Astrocyte (in vitro differentiated cells and primary cell): ENCODE measurements at places on chromosomes 2 and 18. TPM values are rescaled to one million over a fixed set of nuclear protein-coding genes. Genes with fewer than 3 reads are reported as not detected.

- peak; percentile 19 for DNase-seq
These were observed 1.4 kb upstream of the PLCL1 start for GRCh38 chr2:197803033-197803444.

- peak; percentile 56 for DNase-seq
These were observed 39.5 kb upstream of the FHL2 start for GRCh38 chr2:105438104-105438929.

GRCh38 chr18:39113790-39114189, 1548.2 kb upstream of the CELF4 start:
- DNase-seq: no peak

Gene UGT1A3
- not detected in 2 replicates for total RNA-seq

- DNase-seq: no peak
These were observed 67.4 kb upstream of the PNPT1 start for GRCh38 chr2:55761024-55761423.

- DNase-seq: peak; percentile 18
These were observed 212.6 kb upstream of the ACVR2A start for GRCh38 chr2:147632198-147632597.

DNA sequence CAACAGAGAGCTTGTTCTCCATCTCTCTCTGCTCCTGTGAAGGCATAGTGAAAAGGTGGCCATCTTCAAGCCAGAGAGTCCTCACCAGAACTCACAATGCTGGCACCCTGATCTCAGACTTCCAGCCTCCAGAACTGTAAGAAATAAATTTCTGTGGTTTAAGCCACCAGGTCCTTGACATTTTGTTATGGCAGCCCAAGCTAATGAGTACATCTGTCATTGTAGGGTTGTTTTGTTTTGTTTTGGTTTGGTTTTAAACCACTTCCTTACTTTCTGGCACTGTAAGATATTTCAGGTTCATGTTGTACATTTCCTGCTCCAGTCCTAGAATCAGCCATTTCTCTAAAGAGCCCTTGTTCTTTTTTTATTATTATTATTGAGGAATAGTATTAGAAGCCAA, 171.2 kb downstream of the CPS1 start:
- DNase-seq: no peak

GRCh38 chr2:169131587-169132512, 62.5 kb downstream of the DHRS9 start:
- DNase-seq: peak; percentile 25

Gene PLEKHH2
- total RNA-seq: 0.84 and 1.1 TPM in 2 replicates

DNA sequence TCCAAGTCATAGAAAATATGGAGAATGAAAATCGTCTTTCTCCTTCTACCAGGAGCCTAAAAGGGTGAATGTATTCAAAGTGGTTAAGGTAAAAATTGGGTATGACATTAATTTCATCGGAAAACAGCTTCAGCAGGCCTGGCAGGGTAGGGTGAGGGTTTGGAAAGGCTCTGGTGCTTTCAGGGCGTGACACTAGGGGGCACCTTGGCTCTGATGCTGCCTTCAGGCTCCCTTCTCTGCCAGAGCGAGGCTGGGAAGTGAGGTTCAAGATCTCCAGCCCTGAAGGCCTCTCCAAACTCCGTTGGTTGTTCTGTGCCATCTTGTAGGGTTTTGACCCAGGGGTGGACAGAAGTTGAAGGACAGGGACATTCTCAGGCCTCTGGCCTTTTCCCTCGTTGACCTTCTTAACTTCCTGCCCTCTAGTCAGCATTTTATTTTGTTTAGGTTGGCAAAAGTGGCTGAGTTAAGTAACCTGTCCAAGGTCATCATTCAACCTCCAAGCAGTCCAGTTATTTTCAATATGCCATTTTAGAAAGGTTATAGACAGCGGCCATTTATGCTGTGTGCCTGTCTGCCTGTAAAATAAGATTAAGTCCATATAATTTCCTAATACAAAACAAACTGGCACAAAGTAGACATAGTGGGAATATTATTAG, 40.3 kb downstream of the EML6 start:
- no peak for DNase-seq

- DNase-seq: peak; percentile 16
These were observed 241.8 kb upstream of the MGAT5 start for GRCh38 chr2:134011936-134012586.

Gene AFF3
- total RNA-seq: 14.7 and 24.1 TPM in 2 replicates

DNA sequence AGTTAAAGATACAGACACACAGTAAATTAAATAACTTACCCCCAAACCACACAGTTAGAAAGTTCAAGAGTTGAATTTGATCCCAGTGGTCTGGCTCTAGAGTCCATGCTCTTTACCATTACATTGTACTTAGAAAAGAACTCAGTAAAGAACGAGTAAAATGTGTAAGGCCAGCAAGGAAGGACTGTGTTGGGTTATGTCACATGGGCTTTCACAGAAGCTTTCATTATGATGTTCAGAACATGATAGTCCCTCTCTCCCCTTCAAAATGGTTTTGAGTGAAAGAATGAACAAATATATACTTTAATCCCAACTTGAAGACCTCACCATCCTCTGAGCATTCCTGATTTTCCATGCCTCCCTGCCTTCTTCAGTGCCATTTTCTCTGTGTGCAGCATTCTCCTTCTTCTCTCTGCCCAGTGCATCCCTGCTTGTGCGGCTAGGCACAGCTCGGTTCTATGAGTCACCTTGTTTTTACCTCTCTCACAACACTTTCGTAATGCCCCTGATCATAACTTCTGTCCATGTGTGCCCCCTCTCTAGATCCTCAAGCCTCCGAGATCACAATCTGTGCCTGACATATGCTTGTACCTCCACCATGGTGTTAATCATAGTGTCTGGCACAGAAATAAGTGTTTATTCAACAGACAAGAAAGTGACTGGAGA, 22.0 kb downstream of the RASGRP3 start:
- peak; percentile 44 for DNase-seq

DNA sequence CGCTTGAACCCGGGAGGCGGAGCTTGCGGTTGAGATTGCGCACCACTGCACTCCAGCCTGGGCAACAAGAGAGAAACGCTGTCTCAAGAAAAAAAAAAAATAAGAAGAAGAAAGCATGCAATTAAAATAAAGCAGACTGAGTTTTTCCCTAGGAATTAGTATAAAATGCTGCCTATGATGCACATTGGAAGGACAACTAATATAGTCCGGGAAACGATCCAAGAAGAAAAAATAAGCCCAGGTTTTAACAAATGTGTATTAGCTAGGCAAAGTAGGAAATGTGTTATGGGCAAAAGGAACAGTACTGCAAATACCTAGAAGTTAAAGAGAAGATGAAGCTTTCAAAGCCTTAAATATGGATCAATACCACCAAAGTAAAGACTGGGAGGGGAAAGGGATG, 64.0 kb downstream of the SPIRE1 start:
- DNase-seq: peak; percentile 36

GRCh38 chr2:165558832-165559231, 89.3 kb downstream of the CSRNP3 start:
- no peak for DNase-seq

Gene PLA2R1
- total RNA-seq: 7.1 and 10.5 TPM in 2 replicates

- DNase-seq: peak; percentile 85
These were observed at the start of gene FIGN for GRCh38 chr2:163735685-163736432. TSS of gene FIGN (minus strand) at chr2:163736008. CDS start at chr2:163734927, 1,081 bp downstream.

Gene SLC25A52
- total RNA-seq: not detected in 2 replicates

Gene RGPD5
- total RNA-seq: 34.7 and 41.1 TPM in 2 replicates

Gene FBXO36
- total RNA-seq: 1.9 and 2.8 TPM in 2 replicates

DNA sequence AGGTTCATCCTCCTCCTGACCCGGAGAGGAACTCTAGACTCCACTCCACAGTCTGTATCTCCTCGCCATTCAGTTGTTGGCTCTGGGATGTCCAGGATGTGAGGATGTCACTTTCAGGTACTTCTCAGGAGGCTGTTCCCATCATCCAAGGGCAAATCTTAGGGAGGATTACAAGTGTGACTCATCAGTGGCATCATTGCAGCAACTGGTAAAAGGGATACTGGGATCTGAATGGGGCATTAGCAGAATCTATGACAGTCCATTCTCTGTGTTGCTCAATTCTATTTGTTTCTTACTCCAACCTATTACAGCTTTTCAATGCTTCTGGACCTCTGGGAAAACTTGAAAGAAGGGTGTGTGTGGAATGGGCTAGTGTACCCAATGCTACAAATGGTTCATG, 81.5 kb upstream of the FN1 start:
- DNase-seq: no peak

GRCh38 chr2:39069136-39069515, 51.7 kb downstream of the SOS1 start:
- DNase-seq: peak; percentile 33

GRCh38 chr2:12688893-12689292, 27.8 kb upstream of the TRIB2 start:
- DNase-seq: no peak

Gene KLF11
- total RNA-seq: 9.6 and 9.8 TPM in 2 replicates

DNA sequence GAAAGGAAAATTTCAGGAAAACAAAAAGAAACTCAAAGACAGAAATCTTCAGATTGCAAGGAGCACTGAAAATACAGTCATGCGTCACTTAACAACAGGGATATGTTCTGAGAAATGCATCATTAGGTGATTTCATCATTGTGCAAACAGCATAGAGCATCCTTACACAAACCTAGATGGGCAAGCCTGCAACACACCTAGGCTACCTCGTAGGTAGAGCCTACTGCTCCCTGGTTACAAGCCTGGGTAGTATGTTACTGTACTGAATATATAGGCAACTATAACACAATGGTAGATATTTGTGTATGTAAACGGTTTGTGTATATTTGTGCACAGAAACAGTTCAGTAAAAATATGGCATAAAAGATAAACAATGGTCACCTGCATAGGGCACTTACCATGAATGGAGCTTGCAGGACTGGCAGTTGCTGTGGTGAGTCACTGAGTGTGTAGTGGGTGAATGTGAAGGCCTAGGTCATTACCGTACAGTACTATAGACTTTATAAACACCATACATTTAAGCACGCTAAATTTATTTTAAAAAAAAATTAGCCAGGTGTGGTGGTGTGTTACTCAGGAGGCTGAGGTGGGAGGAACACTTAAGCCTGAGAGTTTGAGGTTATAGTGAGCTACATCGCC, 33.4 kb downstream of the SFXN5 start:
- no peak for DNase-seq

DNA sequence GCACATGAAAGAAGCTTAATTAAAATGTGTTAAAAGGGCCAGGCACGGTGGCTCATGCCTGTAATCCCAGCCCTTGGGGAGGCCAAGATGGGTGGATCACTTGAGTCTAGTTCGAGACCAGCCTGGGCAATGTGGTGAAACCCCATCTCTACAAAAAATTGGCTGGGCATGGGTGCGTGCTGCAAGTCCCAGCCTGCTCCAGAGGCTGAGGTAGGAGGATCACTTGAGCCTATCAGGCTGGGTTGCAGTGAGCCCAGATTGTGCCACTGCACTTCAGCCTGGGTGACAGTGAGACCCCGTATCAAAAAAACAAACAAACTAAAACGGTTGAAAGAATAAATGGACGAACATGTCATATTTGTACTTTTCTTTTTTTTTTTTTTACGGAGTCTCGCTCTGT, 26.0 kb downstream of the REL start:
- DNase-seq: no peak

Gene UGT1A4
- total RNA-seq: not detected in 2 replicates

DNA sequence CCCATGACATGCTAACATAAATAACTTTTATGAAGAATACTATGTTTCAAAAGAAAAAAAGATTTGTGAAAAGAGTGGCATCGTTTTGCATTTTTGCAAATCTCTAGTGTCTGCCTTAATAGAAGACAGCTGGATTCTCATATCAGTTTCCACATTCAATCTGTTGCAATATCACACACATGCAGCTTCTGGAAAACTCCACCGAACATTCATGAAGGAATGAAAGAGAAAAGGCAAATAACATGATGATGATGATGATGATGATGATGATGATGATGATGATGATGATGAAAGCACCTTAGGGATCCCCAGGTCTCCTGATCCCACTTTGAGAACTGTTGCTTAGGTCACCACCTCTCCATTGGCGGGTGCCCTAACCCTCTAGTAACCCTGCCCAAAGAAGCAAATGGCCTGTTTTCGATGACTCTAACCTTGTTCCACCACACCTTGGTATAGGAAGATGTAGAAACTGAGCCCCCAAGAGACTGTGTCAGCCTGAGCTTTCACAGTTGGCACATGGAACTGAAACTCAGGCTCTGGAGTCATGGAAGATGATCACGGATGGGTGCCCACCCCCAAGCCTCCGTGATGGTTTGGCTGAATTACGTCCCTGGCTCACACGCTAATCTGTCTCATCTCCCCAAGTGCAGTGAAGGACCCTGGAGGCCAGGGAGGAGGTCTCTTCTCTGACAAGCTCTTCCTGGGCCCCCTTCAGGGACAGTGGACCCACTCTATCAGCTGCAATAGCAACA, 80.1 kb upstream of the SMAD7 start:
- no peak for DNase-seq

- DNase-seq: no peak
These were observed 314.3 kb upstream of the POU3F3 start for GRCh38 chr2:104539649-104540048.

DNA sequence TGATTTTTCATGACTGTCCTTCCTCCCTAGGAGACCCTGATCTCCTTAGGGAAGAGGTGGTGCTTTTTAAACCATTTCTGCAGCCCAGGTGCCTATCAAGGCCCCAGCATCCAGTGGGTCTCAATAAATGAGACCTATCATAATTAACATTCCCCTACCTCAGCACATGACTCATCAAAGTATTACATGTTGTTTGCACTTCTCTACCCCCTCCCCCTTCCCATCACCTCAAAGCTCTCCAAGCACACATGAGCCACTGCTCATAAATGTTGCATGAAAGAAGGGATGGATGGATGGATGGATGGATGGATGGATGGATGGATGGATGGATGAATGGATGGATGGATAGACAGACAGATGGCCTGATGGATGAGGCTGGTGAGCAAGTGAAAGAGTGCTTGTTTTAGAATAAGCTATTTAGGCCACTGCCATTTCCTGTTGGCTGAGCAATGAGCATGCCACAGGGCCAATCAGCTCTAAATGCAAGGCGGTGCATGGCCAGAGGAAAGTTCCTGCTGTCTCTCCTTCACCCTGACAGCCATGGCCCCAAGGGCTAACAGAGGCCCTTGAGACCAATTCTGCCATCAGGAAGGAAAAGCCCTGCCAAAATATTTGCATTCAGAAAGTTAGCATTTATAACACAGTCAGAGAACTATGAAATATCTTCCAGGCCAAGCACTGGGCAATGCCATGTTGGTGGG, 20.9 kb upstream of the STEAP3 start:
- DNase-seq: no peak

GRCh38 chr2:230875347-230876315, 10.9 kb downstream of the ITM2C start:
- no peak for DNase-seq

DNA sequence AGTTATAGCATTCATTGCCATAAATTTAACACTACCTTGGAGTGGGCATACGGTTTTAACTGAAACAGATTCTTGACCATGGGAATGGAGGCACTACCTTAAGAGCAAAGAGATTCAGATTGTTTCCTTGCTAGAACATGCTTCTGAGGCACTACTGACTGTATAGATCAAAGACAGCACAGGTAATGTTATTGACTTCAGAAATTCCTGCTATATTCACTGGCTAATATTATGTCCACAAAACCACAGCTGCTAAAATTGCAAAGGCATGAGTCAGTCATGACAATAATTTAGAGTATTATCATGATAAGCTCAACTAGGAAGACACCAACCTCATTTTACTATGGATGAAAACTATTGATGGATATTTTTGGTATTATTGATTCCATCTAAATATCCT, 39.4 kb downstream of the SLC8A1 start:
- peak; percentile 47 for DNase-seq
